Mesenteric fat pad (tissue), 1 donor: ENCODE measurements at places on chromosomes 5 and 9. TPM values are rescaled to one million over a fixed set of nuclear protein-coding genes. Genes with fewer than 3 reads are reported as not detected.

MYOZ3 gene
- 0.42 TPM for total RNA-seq

- no peak for DNase-seq
Observed at GRCh38 chr5:93123127-93123526, 457.9 kb downstream of the NR2F1-AS1 start.

DNA sequence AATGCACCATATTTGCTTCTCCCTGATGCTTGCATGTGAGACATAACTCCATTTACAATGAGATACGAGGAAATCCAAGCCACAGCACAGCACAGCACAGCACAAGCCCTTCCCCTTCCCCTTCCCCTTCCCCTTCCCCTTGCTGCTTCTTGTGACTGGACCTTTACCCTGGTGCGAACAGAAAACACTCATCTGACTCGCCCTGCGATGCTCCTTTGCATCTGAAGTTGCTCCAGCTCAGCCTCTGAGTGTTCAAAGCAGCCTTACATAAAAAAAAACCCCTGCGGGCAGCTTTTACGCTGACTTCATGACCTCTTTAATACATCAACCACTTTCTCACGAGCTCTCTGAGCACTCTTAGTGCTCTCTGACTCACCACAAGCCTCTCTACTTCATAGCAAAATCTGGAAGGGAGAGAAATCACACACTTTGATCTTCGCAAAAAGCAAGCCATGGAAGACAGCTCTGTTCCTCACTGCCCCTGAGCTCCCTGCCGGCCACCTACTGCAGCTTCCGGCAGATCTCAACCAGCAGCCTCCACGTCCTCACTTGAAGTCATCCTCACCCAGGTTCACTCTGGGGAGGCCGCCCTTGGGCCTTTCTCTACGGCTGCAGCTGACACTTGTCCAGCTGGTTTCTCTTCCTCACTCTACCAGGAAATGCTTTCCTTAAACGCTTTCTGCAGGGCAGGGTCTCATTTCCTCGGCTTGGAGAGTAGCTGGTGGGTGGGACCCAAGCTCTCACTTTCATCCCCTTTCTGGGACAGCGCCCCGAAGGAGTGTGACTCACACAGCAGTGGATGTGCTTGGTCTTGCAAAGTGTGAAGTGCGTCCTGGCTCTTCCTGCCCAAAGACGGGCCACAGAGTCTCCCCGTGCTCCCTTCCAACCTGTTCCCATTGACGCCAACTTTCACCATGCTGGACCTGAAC is 5.3 kb downstream of the SLC34A1 start:
- DNase-seq: no peak

DNA sequence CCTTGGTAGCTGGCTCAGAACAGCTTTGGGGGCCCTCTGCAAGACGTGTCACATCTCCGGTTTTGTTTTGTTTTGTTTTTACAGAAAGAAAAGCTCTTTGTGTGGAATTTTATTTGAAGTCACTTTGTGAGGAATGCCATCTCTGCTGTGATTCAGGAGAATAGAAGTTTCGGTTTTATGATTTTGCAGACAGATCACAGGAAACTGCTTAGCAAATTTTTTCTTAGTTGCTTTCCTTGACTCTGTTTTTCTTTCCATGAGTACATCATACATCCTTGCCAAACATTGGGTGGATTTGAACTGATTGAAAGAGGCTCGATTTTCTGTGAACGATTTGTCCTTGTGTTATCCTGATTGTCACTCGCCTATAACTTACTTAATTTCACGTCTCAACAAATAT is 5.1 kb downstream of the SEMA5A start:
- DNase-seq: no peak

DNA sequence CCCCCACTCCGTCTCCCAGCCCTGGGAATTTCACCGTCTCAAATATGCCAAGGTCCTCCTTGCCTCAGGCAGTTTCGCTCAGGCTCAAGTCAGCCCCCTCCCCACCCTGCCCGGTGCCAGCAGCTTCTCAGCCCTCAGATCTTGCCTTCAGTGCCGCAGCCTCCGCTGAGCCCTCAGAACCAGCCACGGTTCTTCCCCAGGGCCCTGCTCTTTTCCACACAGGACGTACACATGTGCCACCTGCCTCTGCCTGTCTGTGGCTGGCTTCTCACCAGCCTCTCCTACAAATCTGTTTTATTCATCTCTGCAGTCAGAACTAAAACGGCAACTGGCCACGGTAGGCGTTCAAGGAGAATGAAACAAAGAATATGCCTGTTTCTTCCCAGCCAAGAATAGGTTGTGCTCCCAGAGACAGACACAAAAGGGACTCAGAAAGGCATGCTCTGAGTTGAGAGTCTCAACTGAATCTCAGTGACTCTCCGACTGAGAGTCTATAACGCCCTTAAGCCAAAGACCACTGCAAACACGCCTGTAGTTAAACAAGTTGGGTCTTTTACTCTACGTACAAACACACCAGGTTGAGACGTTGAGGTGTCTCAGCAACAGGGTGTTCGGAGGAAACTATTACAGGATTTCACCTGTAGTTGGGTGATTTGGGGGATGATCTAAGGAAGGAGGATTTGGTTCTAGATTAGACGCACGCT is 10.6 kb upstream of the GRIN1 start:
- no peak for DNase-seq

GRCh38 chr9:133333566-133333965 is 2.4 kb downstream of the SURF6 start:
- DNase-seq: no peak

- no peak for DNase-seq
Observed at GRCh38 chr5:10387690-10388089, 34.2 kb downstream of the MARCHF6 start.

DNA sequence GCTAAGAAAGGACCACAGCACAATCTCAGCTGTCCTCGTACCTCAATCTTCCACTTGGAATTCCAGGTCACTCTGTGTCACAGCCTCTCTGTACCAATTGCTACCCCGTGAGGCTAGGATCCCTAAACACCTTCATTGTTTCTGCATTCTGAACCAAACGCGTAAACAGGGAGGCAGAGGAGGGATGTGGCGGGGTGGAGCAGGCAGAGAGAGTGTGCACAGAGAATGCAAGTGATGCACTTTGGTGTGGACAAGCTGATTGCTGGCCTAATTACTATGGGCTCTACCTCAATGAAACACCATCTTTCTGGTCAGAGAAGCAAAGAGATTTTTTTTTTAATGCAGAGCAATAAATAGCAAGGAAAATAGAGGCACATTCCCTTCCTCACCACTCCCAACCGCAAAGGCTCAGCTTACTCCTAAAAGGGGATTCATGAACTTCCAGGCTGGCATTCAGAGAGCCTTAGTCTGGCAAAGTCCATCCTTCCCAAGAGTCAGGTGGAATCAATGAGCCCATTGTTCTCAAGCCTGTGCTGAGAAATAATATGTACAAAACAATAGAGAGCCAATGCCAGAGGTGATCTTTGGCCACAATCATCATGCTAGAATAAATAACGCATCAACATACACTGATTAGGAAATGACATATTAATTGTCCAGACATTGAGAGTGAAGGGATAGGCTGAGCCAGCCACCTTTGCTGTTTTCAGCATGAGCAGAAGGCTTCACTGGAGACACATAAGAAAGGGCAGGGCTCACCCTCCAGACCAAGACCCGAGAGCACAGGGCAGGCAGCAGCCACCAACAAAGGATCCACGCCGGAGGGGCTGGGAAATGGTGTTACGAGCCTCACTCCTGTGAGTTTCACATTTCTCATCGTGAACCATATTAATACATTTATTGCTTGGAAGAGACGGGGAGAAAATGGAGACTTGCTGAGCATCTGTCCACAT is 278.8 kb downstream of the ENC1 start:
- no peak for DNase-seq

DNA sequence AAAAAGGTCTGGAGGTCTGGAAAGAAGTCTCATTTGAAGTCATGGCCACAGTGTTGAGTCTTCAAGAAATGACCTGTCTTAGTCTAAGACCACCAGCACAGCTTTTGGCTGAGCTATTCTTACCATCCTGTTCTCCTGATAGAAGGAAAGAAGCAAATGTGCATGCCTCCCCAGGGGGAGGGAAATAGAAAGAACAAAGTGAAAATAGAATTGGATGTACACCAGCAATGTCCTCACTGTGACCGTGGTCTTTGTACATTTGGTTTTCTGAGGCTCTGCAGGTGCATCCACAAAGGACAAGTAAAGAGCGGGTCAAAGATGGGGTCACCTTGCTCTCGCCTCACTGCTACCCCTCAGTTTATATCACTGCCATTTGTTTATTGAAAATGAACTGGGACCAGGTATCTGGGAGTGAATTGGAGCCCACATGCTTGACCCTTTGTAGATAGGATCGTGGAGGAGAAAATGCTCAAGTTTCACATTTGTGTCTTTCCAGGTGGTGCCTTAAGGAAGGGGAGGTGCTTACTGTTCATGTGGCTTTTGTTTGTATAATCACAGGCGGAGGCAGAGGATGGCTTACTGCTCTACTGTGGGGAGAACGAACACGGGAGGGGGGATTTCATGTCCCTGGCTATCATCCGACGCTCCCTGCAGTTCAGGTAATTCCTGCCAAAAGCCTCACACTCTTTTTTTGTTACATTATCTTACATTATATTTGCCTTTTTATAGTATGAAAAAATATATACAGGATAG is 147.8 kb downstream of the LIFR start:
- DNase-seq: no peak

DNA sequence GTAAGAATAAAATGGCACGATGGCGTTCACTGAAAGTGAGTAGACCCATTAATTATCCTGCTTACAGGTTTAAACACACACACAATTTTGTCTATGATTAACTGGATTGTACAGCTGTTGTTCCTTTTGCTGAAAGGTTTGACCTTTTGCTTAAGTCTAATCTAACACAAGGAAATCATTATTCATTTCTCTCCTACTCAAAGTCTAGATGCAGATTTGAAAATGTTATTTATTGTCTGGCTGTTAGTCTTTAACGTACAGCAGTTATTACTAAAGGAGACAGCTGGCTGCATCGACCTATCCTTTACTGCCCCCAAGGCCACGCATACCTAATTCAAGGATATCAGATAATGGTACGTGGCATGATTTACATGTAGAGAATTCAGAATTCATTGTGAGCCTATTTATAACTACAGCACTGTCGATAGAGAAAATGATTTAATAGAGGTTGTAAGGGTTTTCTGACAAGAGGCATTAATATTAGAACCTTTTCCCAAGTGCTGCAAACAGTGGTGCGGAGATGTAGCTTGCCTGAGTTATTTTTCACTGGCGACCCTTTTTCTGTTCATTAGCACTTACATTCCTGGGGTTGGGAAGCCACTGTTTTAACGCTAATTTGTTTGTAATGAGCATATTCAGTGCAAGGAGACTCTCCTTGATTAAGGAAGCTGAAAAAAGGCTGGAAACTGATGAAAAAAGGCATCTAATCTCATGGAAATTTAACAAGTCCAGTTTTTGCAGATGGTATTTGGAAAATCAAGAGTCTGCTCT is 368.4 kb upstream of the GRAMD2B start:
- DNase-seq: no peak

DNA sequence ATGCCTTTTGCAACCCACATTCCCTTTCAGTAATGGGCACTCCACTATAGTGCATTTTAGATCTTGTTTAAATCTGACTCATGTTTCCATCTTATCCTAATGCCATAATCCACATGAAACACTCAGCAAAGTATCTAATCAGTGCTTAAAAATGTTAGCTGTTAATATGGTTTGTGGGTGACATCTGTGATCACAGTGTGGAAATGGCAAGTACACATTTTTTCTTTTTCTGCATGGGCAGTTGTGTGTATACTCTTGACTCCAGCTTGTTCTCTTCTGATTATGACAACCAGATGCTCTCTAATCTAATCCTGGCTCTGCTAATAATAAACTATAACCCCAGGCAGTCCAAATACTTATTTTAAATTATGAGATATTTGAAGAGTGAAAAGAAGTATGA is 103.3 kb downstream of the EDIL3 start:
- no peak for DNase-seq

GRCh38 chr5:22678886-22679285 is 174.3 kb downstream of the CDH12 start:
- DNase-seq: no peak

DNA sequence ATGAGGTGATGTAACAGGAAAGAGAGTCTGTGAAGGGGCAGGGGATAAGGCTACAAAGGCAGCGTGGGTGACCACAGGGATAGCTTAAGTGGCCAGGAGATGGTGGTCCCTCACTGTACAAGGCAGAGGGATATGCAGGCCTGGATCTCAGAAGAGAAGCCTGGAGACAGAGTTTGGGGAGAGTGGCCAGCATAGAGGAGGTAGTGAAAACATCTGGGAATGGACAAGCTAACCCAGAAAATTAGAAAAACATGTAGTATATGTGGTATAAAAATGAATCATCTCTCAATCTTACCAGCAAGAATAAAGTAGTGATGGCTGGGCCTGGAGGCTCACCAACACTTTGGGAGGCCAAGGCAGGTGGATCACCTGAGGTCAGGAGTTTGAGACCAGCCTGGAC is 349.2 kb upstream of the KLF4 start:
- DNase-seq: no peak
